ENCODE measurements at places on chromosomes 11 and 22.

- DNase-seq: no peak
Measured at GRCh38 chr11:35166369-35167360, 27.7 kb downstream of the CD44 start.

GRCh38 chr11:83545494-83546260, 259.5 kb upstream of the CCDC90B start:
- no peak for DNase-seq

- DNase-seq: no peak
Measured at GRCh38 chr11:78168539-78169477, 19.6 kb downstream of the KCTD21 start.

- DNase-seq: no peak
Measured at GRCh38 chr22:38018938-38019827, 34.8 kb upstream of the SOX10 start.

DNA sequence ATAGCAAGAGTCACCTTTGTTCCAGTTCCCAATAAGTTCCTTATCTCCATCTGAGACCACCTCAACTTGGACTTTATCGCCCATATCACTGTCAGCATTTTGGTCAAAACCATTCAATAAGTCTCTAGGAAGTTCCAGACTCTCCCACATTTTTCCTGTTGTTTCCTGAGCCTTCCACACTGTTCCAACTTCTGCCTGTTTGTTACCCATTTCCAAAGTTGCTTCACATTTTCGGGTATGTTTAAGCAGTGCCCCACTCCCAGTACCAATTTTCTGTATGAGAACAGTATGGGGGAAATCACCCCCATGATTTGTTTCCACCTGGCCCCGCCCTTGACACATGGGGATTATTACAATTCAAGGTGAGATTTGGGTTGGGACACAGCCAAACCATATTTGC, 26.7 kb downstream of the BCL2L13 start:
- DNase-seq: no peak

- no peak for DNase-seq
Measured at GRCh38 chr11:111185266-111185665, 60.3 kb upstream of the POU2AF2 start.

GRCh38 chr22:23847991-23848864, 9.4 kb upstream of the DERL3 start:
- DNase-seq: no peak

- peak; percentile 28 for DNase-seq
Measured at GRCh38 chr22:35313311-35314121, 13.8 kb downstream of the TOM1 start.

DNA sequence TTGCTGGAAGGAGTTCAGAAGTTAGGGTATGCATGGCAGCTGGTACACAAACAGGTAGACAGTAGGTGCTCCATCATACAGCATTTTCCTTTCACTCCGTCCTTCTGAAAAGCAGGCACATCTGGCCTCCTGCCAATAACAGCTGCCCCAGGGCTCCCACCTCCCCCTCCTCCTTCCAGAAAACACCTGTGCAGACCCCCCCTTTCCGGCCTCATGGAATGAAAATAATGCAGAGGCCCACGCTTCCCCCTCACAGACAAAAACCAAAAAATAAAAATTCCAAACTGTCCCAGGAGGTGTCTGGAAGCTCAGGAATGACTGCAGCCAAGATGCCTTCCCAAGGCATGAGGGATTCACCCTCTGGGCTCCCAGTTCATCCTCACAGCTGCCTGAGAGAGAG, 185.5 kb downstream of the MN1 start:
- DNase-seq: no peak

GRCh38 chr11:112179601-112180000, 4.3 kb downstream of the BCO2 start:
- no peak for DNase-seq

GRCh38 chr11:48167380-48167779, 49.2 kb upstream of the OR4B1 start:
- DNase-seq: no peak

GRCh38 chr11:67613313-67613959, 6.7 kb downstream of the NDUFV1 start:
- no peak for DNase-seq

GRCh38 chr11:104602643-104603042, 295.6 kb downstream of the CASP12 start:
- no peak for DNase-seq

GRCh38 chr11:68749229-68750123, 1.8 kb downstream of the TESMIN start:
- no peak for DNase-seq

GRCh38 chr22:29218758-29219408, 13.2 kb downstream of the EMID1 start:
- DNase-seq: no peak

DNA sequence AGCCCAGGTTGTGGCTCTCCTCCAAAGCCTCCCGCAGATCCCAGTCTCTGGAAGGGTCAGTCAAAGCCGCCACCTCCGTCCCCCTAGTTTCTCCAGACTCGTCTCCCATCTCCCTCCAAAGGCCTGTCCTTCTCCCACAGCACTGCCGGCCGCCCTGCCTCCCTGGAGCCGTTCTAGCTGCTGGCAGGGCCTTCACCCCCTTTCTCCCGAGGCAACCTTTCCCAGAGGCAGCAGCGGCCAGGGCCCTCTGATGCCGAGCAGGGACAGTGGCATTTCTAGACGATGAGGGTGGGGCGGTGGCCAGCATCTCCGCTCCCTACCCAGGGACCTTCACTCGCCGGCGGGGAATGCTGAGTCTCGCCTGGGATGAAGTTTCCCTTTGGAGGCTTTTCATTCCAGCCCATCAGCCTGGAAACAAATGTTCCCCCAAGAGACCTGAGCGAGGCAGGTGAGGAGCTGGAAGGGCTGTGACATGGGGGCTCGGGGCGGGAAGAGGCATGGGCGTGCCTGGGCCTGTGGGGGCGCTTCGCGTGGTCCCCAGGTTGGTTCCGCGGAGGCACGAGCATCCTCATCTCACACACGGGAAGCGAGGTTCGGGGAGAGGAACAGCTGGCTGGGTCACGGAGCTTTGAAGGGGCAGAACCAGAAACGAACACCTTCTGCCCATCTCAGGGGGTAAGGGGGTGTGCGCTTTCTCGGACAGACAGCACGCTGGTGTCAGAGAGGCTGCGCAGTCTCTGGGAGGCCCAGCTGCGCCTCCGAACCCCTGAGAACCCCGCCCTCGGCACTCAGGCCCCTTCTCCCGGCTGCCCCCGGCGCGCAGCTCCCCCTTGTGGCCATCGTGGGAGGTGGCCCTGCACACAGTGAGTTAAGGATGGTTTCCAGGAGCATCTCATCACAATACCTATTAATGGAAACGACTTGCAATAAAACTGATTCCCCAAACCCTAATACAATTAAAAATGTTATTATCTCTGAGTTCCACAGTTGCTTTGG, 18.1 kb upstream of the KLHL35 start:
- DNase-seq: peak; percentile 49

DNA sequence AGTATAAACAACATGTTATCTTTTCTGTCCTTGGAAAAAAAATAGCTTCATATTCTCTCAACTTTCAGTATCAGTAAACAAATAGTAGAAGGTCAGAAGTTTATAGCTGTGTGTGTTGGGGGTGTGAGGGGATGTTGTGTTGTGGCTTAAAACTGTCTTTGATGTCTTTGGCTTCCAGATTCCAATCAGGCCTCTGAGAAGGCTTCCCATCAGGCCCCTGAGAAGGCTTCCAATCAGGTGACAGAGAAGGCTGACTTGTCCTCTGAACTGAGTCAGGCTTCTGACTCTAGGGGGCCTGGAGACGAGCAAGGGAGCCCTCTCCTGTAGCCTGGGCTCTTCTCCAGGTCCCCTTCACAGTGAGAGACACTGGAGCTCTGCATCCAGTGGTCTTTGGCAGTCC, 9.3 kb downstream of the MTFP1 start:
- DNase-seq: no peak

DNA sequence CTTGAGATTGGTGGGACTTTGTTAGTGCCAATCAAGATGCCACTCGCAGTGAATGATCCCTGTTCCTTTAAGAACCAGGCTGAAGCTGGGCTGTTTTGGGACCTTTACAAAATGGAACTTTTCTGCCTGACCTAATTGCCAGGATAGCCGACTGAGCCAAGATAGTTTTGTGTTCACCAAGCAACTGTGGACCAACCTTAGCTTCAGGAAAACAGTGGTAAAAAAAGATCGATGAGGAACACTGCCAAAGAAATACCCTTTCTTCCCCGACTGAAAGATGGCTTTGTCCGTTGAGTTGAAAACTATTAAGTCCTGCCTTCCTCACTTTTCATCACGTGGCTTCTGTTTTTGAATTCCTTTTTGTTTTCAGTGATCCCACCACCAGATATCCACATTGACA, 157.9 kb upstream of the SORL1-AS1 start:
- no peak for DNase-seq

- DNase-seq: no peak
Measured at GRCh38 chr11:83070731-83071566, 748 bp downstream of the RAB30 start.

- no peak for DNase-seq
Measured at GRCh38 chr11:123796226-123796625, 9.9 kb downstream of the OR6M1 start.

GRCh38 chr22:25282671-25283561, 63.5 kb downstream of the CRYBB2 start:
- no peak for DNase-seq

DNA sequence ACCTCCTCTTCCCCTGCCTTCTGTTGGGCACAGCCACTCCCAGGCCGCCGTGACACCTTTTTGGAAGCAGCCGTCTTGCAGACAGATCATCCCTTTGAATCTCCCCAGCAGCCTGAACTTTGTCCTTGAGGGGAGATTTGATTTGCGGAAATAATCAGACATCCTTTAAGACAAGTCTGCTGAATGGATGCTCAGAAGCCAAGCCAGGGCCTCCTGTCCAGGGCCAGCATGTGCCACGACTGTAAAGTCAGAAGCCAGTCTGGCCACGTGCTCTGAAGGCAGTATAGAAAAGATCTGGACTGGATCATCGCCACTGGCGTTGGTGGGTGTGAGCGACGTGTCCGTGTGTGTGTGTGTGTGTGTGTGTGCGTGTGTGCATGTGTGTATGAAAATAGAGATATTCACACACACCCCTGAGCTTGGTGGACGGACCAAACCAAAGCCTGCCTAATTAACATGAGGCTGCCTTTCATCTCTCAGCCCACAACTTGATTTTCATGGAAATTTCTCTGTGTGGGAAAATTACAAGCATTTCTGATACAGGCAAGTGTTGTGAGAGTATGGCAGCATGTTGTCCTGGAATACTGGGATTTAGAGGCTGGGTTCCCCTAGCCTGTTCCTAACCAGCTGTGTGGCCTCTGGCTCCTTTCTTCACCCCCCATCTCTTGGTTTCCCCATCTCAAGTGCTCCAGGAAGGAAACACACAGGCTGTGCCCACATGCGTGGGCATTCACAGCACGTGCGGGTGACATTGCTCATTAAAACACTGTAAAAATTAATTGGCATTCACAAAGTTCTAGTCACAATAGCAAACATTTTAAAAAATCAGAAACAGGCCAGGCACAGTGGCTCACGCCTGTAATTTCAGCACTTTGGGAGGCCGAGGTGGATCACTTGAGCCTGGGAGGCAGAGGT, 61.8 kb upstream of the WNT7B start:
- no peak for DNase-seq

DNA sequence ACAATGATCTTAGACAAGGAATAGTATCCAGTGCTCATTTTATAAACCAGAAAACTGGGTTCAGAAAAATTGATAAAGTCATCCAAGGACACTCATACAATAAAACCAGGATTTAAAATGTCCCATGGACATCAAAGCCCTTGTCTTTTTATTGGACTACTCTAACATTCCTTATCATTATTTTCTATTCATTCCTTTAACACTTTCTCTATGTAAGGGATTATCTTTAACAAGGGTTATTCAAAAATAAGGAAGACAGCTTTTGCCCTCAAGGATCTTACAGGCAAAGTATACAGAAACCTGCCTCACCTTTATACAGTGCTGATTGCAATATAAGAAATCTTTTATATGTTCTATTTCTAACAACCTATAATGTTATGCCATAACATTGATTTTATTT, 790.8 kb downstream of the DLG2 start:
- DNase-seq: no peak

- peak; percentile 11 for DNase-seq
Measured at GRCh38 chr22:29879753-29880152, 3.2 kb upstream of the MTMR3 start.

- no peak for DNase-seq
Measured at GRCh38 chr11:75014129-75014528, 25.4 kb downstream of the NEU3 start.

- no peak for DNase-seq
Measured at GRCh38 chr22:48354096-48354495, 1473.6 kb downstream of the BRD1 start.

- no peak for DNase-seq
Measured at GRCh38 chr11:36775130-36775529, 177.1 kb upstream of the RAG2 start.

- DNase-seq: no peak
Measured at GRCh38 chr22:24164243-24164642, 17.0 kb upstream of the SUSD2 start.
